ENCODE measurements at places on chromosomes 3 and 15.

- no peak for DNase-seq
Observed at GRCh38 chr3:154954757-154955156, 125.4 kb upstream of the MME start.

GRCh38 chr15:64515196-64515595, 54.8 kb downstream of the ZNF609 start:
- DNase-seq, result no peak

DNA sequence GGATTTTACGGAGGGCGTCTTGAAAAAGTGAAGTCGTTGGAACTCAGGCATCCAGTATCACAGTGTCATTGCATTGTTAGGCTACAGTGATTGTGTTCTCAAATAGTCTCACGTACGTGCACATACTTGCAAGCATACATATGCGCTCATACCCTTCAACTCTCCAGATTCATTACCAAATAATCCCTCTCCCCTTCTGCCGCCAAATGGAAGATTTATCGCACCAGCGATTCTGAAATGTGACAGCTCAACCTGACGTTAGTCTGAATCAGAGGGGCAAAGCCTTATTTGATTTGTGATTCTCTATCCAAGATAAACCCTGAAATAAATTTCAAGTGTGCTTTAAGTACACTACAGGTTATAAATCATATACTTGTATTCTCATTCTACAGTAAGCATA, 119.4 kb downstream of the GADL1 start:
- no peak for DNase-seq

DNA sequence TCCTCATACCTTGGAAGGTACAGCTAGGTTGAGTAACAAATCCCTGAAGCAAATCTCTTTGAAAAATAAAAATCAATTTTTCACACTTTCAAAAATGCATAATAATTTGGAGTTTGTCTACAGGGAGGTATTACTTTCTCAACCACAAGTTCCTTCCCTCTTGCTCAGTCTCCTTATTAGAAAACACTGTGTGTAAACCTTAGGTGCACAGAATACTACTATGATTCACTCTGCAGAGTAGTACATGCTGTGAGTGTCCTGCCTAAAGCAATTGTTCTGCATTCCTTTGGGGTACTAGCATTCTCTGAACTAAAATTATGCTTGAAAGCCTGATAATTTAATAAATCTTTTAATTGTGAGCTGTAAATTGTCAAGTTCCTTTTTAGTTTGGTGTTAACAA, 115.9 kb upstream of the EPHA3 start:
- DNase-seq, result no peak

- DNase-seq, result no peak
Observed at GRCh38 chr15:40091861-40092255, 16.8 kb downstream of the BMF start.

DNA sequence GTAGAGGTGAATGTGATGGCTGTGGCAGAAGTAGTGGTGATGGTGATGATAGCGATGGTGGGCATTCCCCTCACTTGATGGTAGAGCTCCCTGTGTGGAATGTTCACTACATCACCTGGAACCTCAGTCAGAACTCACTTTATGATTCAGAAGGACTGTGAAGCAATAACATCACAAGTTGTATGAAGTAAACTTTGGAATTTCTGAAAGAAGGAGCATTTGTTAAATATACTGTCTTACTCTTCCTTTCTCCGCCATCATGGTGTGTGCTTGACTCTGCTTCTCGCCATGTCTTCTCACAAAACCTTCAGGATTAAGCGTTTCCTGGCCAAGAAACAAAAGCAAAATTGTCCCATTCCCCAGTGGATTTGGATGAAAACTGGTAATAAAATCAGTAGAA, at the start of gene PP2D1:
TSS of gene PP2D1 (minus strand) at position 101 of the 400 bp plus-strand sequence. CDS start 192 bp downstream, outside the sequence.
- no peak for DNase-seq

DNA sequence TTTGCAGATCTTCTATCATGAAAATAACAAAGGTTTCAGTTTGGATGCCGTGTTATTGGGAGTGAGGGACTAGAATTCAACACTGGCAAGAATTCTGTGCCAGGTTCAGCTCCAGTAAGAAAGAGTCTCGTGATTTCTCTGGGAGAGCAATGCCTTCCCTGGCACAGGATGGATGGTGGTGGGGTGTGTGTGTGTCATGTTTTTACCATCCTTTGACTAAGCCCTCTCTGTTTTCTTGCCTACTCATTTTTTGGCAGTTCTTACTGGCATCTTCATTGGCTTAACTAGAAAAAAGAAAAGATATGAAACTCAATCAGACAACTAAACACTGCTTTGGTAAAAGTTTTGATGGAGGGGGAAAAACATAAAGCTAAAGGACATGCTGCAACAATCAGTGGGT, 86.6 kb downstream of the FMN1 start:
- no peak for DNase-seq

- no peak for DNase-seq
Observed at GRCh38 chr15:85408270-85408746, 27.9 kb downstream of the AKAP13 start.

GRCh38 chr15:63473999-63474809, 30.2 kb upstream of the USP3 start:
- no peak for DNase-seq

GRCh38 chr3:171508206-171508605, 48.0 kb upstream of the TNIK start:
- DNase-seq, result no peak

DNA sequence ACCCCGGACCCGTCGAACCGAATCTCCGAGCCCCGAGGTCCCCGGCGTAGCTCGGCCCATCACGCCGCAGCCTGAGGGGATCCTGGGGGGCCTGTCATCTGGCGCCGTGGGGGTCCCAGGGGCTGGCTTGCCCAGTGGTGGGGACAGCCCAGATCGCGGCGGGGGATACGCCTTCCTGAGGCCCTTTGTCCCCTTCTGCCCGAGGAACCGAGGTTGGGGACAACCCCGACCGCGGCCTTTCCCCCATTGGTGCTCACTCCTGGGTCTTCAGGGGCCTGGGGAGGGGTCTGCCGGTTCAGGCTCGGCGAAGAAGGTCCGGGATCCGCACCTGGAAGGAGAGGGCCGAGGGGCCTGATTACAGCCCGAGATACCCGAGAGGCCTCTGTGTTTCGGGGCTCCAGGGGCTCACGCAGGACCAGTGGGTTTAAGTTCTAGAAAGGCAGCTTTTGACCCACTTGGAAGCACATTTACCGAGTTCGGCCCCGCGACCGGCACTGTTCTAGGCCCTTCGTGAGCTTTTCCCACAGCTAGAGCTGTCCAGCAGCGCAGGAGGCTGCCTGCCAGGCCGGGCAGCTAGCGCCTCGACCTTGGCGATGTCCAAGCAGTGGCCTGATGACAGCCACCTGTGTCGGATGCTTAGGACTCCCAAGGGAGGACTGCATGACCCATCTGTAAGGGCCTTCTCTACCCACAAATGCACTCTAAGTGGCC, 504 bp downstream of the ABHD2 start:
- DNase-seq, result no peak

- DNase-seq, result peak; percentile 71
Observed at GRCh38 chr3:138186803-138187295, 252 bp upstream of the ARMC8 start.

- no peak for DNase-seq
Observed at GRCh38 chr15:31027910-31028578, 36.6 kb upstream of the MTMR10 start.

DNA sequence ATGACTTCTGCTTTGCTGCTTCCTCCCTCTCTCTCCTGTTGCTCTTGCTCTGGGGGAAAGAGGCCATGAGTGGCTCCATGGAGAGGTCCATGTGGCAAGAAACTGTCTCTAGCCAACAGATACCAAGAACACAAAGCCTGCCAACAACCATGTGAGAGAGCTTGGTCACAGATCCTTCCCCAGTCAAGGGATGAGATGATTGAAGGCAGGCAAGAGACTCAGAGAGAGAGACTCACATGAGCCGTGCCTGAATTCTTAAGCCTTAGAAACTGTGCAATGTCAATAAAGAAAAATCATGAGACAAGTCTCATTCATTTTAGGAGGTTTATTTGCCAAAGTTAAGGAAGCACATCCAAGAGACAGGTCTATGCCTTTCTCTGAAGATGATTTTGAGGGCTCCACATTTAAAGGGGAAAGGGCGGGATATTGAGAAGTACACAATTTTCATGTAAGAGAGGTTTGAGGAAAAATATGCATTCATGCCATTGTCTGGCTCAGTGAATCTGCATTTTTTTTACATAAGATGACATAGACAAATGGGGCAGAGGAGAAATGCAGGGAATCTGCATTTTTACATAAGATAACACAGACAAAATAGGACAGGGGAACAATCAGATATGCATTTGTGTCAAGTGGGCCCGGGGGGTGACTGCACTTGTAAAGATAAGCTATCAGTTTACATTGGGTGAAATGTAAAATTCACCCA, 59.5 kb upstream of the SUCLG2 start:
- no peak for DNase-seq

- no peak for DNase-seq
Observed at GRCh38 chr3:32544894-32545293, 25.8 kb downstream of the DYNC1LI1 start.

DNA sequence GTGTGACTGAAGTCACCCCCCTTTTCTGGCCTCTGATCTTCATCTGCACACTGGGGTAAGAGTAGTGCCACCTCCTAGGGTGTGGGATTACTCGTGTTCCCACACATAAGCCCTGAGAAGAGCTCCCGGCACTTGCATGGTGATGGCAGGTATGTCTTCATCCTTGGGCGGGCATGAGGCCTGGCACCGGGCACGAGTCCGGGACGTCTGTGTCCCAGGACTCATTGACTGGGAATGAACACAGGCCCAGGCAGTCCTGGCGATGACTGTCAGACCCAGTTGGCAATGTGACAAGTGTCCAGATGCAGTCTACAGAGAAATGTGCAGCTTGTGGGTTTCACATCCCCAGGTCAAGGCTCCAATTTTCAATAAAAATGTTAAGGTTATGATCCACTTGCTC, 78.9 kb downstream of the TBC1D2B start:
- no peak for DNase-seq

- DNase-seq, result no peak
Observed at GRCh38 chr3:155648013-155648591, 96.8 kb downstream of the PLCH1 start.

GRCh38 chr3:155766206-155766605, 21.3 kb upstream of the PLCH1 start:
- no peak for DNase-seq

GRCh38 chr15:37081983-37082382, 18.4 kb downstream of the MEIS2 start:
- no peak for DNase-seq

DNA sequence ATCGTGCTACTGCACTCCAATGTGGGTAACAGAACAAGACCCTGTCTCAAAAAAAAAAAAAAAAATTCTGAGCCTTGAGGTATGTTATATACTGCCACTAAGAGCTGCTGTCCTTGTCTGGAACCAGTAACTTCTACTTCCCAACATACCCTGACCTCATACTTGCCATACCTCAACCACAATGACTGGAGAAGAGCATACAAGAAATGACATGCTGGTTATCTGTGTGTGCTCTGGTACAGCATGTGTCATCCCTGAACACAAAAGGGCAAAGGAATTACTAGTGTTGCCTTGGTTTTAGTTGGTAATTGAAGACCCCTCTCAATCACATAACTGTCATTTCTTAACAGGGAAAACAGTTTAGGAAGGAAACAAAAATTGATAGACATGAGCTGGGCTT, 54.5 kb downstream of the MRPS25 start:
- DNase-seq, result no peak

- DNase-seq, result no peak
Observed at GRCh38 chr15:82950746-82951370, 1.7 kb downstream of the HOMER2 start.

DNA sequence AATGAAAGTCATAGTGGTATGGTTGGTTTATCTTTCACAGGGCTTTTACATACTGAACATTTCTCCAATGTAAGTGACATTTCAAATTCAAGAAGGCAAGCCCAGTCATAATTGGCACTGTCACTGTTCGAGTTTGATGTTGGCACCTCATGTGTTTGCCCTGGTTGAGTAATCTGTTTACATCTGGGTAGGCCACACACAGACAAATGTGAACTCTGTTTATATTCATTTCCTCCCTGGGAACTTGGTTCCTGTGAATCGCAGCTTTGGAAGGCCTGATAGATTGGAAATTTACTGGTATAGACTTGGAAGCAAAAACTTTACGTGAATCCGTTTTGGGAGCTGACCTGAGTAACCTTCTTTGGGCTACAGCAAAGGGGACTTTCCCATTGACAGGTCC, 395.2 kb upstream of the AZI2 start:
- DNase-seq, result no peak

- DNase-seq, result no peak
Observed at GRCh38 chr3:15499536-15499935, 22.0 kb downstream of the COLQ start.

GRCh38 chr3:53216723-53217122, 39.1 kb downstream of the TKT start:
- no peak for DNase-seq

DNA sequence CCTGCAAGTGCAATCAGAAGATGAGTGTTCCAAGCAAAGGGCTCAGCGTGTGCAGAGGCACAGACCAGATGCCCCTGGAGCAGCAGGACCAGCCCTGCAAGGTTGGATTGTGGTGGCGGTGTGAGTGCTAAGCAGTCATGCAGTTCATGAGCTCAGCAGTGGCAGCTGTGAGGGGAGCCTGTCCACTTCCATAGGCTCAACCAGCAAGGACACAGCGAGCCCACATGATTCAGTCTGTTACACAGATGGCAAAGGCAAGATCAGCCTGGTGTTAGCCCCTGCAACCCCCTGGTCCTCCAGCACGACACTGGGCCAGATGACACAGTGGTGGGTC, 95.9 kb upstream of the PRR23E start:
- no peak for DNase-seq

DNA sequence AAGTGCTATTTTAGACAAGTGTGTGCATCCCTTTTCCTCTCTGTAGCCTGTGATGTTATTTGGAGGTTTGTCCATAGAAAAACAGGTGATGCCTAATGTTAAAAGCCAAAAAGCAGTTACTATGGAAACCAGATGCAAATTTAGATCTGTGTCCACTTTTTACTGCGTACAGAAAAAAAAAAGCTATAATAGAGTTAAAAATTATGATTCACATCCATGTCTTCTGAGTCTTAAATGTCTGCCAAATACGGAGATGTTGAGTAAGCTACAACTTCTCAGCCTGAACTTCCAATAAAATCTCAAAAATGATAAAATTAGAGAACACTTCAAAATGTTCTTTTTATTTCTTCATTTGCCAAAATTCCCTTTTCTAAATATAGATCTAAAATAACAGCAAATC, 74.2 kb upstream of the GAP43 start:
- DNase-seq, result no peak

GRCh38 chr3:119323723-119324085, 29.5 kb downstream of the ARHGAP31 start:
- DNase-seq, result no peak

- DNase-seq, result no peak
Observed at GRCh38 chr3:109035082-109035481, 81.4 kb upstream of the GUCA1C start.

All from activated CD8-positive, alpha-beta memory T cell treated with anti-CD3 and anti-CD28 coated beads for 1 hour (primary cell).